Smooth muscle cell of bladder (primary cell): ENCODE measurements at places on chromosomes 3 and 15. TPM values are rescaled to one million over a fixed set of nuclear protein-coding genes. Genes with fewer than 3 reads are reported as not detected.

PPM1L gene
- 0.83 and 1.00 TPM in 2 replicates for total RNA-seq

FGF12 gene
- 0.09 TPM in 1 of 2 replicates, not detected in the other for total RNA-seq

TNFAIP8L3 gene
- total RNA-seq, result 10.0 and 14.2 TPM in 2 replicates

LRRK1 gene
- 6.8 and 12.9 TPM in 2 replicates for total RNA-seq

NOX5 gene
- total RNA-seq, result under 0.01 and 0.09 TPM in 2 replicates

STRIT1 gene
- total RNA-seq, result not detected in 2 replicates

PXYLP1 gene
- total RNA-seq, result 4.3 and 6.6 TPM in 2 replicates

FBLN2 gene
- 161 and 442 TPM in 2 replicates for total RNA-seq

UNC45A gene
- total RNA-seq, result 81.5 and 91.3 TPM in 2 replicates

SNURF gene
- 47.5 and 51.8 TPM in 2 replicates for total RNA-seq

MYL3 gene
- not detected in 2 replicates for total RNA-seq

CHRM5 gene
- total RNA-seq, result under 0.01 TPM in 2 replicates

CPN2 gene
- not detected in 2 replicates for total RNA-seq

LSMEM2 gene
- total RNA-seq, result not detected in 2 replicates

POLG gene
- 43.0 and 53.6 TPM in 2 replicates for total RNA-seq

CASR gene
- total RNA-seq, result not detected in 2 replicates
